ENCODE measurements at places on chromosomes 4 and X.

- DNase-seq: no peak
Measured at GRCh38 chr4:108048997-108049396, 59.3 kb downstream of the HADH start.

GRCh38 chrX:113920661-113921060, 663.2 kb upstream of the HTR2C start:
- DNase-seq: no peak

DNA sequence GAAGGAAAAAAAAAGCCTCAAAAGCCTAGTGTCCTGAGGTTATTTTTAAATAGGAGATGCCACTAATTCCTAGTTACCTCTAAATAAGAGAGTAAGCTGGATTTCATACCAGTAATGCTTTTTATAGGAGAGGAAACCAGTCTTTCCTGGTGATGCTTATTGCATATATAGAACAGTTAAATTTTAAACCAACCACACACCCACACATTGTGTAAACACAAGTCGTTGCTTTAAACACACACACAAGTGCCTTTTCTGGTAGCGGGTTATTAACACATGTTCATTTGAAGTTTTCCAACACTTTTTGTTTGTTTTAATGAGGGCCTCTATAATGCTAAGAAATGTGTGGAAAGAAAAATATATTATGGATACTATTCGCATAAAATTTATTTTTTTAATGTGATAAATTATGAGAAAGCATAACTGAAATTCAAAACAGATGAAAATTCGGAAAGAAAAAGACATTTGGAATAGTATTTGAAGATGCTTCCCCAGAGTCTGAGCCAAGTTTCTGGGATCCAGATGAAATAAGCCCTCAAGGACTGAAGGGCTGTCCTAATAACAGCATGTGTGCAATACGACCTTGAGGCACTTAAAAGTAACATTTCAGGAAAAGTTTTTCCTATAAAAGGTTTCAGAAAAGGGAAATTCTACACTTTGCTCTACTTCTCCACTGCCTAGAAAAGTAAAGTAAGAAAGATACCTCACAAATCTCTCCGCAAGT, 2.0 kb downstream of the ANTXR2 start:
- no peak for DNase-seq

GRCh38 chr4:109748114-109748513, 18.2 kb upstream of the PLA2G12A start:
- DNase-seq: no peak

GRCh38 chrX:71514367-71515037, 18.4 kb upstream of the OGT start:
- no peak for DNase-seq

GRCh38 chrX:18810416-18810815, 103.0 kb downstream of the PPEF1 start:
- no peak for DNase-seq

DNA sequence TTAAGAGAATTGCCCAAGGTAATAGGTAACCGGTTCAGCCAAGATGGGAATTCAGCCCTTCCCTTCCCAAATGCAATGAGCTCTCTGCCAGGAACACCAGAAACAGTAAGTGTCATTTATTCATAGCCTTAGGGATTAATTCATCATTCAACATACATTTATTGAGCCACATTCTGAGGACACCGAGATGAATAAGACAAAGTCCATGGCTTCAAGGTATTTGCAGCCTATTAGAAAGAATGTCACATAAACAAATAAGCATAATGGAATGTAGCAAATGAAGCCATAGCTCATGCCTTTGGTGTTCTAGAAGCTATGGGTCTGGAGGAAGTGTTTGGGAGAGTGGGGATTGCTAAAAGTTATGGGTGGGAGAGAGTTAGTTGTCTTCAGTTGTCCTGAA, 6.3 kb upstream of the TAB3 start:
- DNase-seq: no peak

- DNase-seq: no peak
Measured at GRCh38 chr4:105641845-105642244, 66.6 kb downstream of the INTS12 start.

DNA sequence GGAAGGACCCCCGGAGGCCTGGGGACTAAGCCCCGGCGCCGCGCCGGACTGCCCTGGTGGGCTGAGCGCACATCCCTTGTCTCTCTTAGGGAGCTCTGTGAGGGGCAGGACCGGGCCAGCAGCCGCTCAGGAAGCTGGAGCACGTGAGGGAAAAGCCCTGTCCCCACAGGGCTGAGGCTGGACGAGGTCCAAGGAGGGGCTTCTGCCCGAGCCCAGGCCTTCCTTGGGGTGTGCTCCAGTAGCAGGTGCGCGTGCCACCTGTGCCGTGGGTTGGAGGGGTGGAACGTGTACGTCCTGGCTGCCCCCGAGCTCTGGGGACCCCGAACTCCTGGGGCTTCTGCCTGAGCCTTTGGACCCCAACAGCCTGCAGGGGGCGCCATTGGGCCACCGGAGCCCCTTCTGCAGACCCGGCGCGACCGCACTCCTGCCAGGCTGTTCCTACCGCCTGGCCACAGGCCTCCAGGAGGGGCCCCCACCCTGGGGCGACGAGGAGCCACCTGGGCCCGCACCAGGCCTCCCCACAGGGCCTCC, 27.2 kb downstream of the TACC3 start:
- DNase-seq: peak; percentile 71

DNA sequence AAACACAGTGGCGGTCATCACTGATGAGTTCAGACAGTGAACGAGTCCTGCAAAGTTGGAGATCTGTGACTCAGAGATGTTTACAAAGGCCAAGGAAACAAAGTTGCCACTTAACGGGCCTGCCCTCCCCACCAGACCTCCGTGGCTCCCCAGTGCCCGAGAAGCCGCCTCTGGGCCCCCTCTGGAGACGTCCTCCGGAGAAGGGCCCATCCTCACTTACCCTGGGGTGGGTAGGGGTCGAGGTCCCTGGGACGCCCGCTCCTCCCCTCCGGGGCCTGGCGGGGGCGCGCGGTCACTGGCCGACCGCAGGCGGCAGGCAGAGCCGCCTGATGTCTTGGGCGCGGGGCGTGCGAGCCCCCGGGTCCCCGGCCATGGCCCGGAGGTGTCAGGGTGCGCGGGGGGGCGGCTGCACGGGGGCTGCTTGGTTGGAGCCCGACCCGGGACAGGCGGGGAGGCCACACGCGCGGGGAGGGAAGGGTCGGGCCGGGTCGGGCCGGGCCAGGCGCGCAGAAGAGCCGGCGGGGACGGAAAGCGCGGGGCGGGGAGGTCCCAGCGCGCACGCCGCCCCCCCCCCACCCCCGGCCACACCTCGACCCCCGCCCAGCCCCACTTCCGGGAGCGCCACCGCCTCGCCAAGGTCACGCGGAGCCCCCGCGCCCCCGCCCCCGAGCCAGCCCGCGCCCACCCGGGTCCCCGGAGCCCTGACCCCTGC, 529 bp downstream of the DHRSX start:
- peak; percentile 85 for DNase-seq

DNA sequence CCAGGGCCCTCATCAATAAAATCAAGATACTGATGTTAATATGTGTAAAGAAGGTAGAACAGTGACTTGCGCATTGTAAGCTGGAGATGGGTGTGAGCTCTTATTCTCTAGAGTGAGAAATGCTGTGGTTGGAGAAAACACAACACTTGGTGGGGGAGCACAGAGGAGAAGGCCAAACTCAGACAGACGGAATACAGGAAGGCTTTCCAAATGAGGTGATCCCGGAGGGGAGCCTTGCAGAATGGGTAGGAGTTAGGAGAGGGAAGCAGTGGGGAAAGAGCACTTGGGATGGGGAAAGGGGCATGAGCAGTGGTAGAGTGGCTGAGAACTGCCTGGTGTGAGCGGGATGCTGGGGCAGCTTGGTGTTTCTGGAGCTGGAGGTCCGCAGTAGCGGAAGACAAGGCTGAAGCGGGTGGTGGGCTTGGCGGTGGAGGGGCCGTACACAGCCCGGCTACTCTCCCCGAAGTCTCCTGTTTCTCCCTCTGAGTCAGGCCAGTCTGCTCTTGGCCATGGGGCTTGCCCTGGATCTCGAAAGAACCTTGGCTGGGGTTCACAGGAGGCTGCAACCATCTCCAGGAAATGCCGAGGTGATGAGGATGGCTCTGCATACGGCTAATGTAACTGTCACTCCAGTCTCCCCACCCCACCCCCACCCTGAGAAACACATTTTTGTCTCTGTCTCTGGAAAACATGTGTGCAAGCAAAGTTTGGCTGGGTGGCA, 11.3 kb upstream of the PLAC1 start:
- DNase-seq: no peak

DNA sequence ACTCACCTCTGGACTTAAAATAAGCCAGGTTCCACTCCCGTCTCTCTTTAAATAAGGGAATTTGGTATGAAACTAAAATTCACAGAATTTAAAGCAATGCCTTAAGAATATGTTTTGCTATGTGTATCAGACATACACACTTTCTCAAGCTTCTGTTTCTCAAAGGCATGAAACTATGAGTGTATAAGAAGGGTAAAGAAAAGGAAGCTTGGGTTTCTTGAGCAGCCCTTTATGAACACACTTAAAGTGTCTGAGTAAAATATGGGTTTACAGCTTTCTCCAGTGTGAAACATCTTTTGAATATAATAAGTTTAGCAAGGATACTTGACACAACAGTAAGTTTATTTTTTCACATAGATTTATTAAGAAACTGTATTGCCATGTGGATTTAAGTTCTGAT, 370.5 kb downstream of the TMA16 start:
- no peak for DNase-seq

DNA sequence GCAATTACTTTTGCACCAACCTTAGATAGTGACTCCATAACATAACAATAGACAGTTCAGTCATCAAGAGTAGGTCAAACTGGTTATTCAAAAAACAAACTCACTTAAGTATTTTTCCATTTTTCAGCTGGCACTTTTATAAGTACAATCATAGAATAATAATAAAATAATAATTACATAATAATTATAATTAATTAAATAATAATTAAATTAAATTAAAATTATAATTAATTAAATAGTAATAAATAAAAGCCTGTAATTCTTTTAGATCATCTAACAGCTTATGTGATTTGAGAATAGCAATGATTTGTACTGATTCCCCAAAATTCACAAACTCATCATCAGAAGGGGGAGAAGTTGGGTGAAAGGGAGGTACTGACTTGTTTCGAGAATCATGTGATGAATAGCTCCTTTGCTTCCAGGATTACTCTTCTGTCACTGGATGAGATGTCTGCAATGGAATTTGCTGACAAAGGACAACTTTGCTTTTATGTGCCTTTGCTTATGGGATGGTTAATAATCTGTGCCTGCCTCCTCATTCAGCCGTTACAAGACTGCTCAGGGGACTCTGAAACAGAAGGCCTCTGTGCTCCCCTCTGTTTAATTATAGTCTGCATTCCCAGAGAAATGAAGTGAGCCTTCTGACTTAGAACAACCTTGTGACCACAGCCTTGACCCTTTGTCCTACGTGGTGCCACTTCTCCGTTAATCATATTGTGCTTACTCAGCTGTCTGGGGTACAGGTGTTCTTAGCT, 104.8 kb upstream of the ENPEP start:
- no peak for DNase-seq

DNA sequence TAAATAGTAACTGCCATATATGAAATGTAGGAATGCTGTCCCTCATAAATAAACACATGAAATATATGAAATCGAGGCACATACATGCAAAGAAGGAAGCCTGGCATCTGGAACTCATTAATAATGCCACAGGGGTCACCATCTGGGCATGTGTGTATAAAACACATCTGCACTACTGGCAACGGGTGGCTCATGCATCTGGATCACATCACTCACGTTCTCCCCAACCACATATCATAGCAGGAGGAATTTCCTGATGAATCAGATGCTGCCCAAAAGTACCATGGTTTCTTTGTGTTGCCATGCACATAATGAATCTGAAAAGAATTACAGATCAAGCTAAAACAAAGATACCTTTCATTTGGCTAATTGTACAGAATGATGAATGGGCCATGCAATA, 28.6 kb downstream of the RNF175 start:
- DNase-seq: peak; percentile 63

GRCh38 chr4:83012200-83012686, 1.6 kb upstream of the LIN54 start:
- DNase-seq: peak; percentile 51

- no peak for DNase-seq
Measured at GRCh38 chrX:137565921-137566745, at the start of gene ZIC3. ZIC3 (plus strand) TSS chrX:137566127; CDS start chrX:137566692, 565 bp downstream.

GRCh38 chr4:55125087-55125721, at the start of gene KDR:
KDR (minus strand) TSS chr4:55125595; CDS start chr4:55125293, 302 bp downstream.
- DNase-seq: no peak

GRCh38 chr4:87118826-87119225, 101.6 kb downstream of the KLHL8 start:
- no peak for DNase-seq

GRCh38 chr4:80101071-80101791, 28.2 kb upstream of the ANTXR2 start:
- DNase-seq: no peak

- peak; percentile 4 for DNase-seq
Measured at GRCh38 chr4:18536428-18536827, 514.9 kb upstream of the LCORL start.

GRCh38 chr4:116838609-116839008, 246.8 kb downstream of the TRAM1L1 start:
- DNase-seq: no peak

DNA sequence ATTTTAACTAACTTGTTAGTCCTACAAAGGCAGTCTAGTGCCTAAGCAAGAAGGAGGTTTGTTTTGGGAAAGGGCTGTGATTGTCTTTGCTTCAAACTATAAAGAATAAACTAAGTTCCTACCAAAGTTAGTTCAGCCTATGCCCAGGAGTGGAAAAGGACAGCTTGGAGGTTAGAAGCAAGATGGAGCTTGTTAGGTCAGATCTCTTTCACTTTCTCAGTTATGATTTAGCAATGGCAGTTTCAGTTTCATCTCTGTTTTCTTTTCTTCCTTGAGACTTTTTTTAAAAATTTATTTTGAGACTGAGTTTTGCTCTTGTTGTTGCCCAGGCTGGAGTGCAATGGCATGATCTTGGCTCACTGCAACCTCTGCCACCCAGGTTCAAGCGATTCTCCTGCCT, 82.9 kb upstream of the NLGN4X start:
- DNase-seq: no peak

GRCh38 chrX:50606300-50606950, 135.8 kb upstream of the DGKK start:
- no peak for DNase-seq

GRCh38 chr4:6804082-6804752, 21.7 kb downstream of the KIAA0232 start:
- DNase-seq: no peak

GRCh38 chr4:187204389-187204918, 480.8 kb upstream of the FAT1 start:
- DNase-seq: no peak

- DNase-seq: no peak
Measured at GRCh38 chr4:151786158-151786495, 25.3 kb upstream of the GATB start.

DNA sequence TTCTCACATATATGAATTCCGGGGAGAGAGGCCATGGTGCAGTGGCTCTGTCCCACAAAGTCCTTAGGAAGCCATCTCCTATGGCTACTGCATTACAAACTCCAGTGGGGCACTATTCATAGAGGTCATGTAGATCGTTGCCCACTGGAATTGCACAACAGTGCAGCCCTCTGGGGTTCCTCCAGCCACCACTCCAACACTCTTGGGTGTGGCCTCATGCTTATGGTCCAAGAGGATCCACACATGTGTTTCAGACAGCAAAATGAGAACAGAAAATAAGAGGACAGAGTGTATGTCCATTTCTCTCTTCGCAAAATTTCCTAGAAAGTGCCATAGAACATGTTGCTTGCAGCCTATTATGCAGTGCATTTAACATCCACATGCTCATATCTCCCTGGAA, 444.2 kb upstream of the FAM241A start:
- no peak for DNase-seq

All from RKO (cell line).